Choroid plexus epithelial cell (primary cell): ENCODE measurements at places on chromosomes 6 and 20.

DNA sequence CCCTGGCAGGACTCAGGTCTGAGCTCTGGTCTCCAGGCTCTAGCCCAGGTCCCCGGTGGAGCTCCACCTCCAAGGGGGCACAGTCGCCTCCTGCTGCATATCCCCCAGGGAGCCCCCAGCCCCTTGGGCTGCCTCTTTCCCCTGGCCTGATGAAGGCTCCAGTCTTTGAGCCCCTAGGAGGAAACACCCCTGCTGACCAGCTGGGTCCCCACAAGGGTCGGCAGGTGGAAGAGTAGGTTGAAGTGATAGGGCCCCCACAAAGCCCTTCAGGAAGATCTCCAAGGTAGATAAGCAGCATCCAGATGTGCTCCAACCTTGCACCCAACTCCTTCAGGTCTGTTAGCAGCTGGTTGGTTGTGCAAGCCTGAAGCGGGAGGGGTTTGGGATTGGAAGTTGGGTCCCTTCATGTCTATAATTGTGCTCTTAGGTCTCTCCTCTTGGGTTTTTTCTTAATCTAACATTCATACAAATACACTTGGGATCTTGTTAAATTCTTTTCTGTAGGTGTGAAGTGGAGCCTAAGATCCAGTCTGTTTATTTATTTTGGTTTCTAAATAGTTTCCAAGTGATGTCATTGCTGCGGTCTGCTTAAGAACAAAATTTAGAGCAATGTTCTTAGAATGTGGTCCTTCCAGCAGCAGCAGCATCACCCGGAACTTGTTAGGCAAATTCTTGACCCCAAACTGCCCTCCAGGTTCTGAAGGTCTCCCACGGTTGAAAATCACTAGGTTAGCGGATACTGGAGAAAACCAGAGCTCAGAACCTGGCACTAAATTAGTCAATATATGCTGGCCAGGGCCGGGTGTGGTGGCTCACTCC is 5.1 kb downstream of the UBE2C start:
- DNase-seq, result peak; percentile 97

GRCh38 chr6:151060766-151061531 is 178.8 kb upstream of the AKAP12 start:
- peak; percentile 47 for DNase-seq

GRCh38 chr6:101876431-101876830 is 482.9 kb downstream of the GRIK2 start:
- peak; percentile 5 for DNase-seq

DNA sequence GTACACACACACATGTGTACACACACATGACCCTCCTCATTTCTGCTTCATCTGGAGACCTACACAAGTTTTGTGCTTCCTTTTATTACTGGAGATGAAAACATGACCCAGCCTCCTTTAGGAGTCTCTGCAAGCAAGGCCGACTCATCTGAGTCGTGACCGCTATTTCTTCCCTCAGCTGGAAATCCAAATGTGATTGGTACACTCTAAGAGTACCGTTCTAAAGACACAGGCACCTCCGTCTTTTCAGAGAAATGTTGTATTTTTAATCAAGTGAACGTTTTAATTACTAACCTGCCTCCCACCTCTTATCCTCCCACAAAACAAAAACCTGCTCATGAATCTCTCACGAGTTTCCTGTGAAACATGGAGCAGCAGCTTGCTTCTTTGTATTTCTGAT is 63.0 kb downstream of the LAMP5 start:
- DNase-seq, result no peak

DNA sequence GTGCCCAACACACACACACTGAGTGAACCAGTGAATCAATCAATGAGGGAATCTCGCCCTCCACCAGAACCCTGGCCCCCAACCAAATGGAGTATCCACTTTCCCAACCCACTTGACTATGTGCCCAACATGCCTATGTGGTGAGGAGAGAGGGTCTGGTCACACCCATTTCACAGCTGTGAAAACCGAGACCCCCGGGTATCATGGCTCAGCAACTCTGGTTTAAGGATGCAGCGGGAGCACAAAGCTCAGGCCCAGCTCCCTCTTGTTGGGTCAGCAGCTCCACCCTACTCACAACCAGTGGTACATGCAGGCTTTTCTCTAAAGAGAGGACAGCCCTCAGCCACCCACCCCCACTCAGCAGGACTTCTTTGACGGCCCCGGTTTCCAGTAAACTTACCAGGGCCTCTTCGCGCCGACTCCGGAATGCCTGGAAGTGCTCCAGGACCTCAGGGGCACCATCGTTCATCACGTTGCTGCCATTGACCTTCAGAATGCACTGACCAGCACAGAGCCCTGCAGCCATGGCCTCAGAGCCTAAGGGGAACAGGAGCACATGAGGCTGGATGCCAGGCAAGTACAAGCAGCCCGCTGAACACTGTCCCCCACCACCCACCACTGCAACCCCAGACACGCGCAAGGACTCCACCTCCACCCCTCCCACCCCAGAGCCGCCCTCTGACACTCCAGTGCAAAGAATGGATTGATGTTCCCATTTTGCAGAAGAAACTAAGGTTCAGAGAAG is 174.7 kb downstream of the PREX1 start:
- DNase-seq, result no peak

GRCh38 chr6:108746836-108747575 is 101.2 kb upstream of the ARMC2 start:
- DNase-seq, result no peak
